Hypothalamus (tissue), 51 donors: ENCODE measurements at places on chromosomes 5 and 9.

- DNase-seq: no peak
These were observed 77.4 kb downstream of the SEC61B start for GRCh38 chr9:99299211-99300102.

DNA sequence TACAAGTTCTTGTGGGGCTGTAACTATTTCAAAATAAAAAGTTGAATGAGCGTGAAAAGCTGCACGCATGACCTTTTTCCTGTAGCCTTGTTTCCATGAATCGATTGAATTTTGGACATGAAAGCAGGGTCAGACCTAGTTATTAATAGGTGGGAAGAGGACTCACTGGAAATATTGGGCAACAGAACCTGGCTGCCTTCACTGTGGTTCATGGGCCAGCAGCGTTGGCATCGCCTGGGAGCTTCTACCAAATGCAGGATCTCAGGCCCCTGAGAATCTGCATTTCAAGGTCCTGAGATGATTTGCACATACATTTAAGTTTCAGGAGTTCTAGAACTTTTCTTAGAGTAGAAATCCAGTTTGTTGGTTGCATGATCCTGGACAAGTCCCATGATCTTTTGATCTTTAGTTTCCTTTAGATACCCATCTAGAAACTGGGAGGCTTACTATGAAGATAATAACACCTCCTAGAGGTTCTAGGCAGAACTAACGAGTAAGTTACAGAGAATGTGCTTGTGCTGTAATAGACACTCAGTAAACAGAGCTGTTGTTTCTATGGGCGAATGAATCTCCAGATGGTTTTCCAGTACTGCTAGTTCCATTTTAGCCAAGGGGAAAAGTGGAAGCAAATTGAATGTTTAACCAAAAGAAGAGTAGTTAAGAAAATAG, 12.4 kb downstream of the ANKRD33B start:
- DNase-seq: no peak

GRCh38 chr5:168822745-168823281, 243.6 kb upstream of the PANK3 start:
- no peak for DNase-seq

DNA sequence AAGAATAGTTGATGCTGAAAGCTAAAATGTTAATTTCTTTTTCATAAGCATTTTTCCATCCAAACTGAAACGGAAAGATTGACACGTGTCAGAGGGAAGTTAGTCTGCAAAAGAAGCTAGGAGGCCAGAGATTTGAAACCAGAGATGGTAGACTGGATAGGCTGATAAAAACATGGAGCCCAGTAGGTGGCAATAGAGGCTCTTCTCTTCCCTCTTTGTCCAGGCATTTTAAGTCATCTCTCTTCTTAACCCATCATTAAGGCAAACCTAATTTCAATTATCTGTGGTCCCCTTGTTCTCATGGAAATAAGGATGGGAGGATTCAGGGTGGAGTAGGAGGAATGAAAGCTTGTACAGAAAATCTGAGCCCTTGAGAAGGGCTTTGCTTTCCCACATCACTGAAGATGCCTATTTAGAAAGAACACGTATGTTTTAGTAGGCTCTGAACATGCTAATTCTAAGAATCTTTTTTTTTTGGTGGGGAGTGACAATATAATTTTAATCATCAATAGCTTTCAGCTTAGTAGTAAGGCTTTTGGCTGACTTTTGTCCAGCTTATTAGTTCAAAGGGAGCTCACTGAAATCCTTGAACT, 66.6 kb downstream of the ZNF474 start:
- peak; percentile 32 for DNase-seq

GRCh38 chr5:96687812-96688453, 25.8 kb downstream of the CAST start:
- no peak for DNase-seq

DNA sequence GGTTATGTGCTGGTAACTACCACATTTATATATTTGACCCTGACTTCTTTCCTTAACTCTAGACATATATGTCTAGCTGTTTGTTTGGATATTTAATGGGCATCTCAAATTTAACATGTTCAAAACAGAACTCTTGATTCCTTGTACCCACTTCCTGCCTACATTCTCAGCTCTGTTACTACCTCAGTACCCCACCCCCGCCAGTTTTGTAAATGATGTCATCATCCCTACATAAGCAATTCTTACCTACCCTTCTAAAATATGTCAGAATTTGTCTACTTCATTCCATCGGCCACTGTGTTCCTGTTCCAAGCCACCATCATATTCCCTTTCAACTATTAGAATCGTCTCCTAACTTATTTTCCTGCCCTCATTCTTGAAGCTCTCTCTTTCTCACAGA, 4.8 kb downstream of the RAD50 start:
- no peak for DNase-seq

DNA sequence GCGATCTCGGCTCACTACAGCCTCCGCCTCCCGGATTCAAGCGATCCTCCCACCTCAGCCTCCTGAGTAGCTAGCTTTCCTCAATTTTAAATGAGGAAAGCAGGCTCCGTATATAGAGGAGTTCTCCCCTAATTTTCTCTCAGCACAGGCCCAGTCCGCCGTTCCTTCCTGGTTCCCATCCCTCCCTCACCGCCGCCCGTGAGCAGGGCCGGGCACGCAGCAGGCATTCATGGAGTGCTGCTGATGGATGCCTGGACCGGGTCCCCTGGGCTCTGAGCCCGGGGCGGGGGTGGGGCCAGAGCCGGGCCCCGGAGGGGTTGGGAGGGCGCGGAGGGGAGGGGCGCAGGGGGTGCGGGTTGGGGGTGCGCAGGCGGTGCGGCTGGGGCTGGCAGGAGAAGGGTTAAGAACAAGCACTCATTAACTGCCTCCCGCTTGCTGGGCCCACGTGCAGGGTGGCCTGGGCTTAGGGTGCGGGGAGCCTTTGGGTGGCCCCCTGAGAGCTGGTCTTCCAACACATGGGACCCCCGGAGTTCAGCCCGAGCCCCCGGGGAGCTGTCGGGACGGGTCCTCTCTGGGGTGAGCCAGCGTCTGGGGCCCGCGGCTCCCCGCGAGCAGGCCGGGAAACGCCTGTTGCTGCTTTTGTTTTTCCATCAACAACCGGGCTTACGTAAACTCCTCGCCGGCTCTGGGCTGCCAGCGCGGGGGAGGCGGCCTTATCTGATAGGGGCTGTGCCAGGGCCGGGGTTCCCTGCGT, 33.7 kb downstream of the LHX2 start:
- DNase-seq: no peak

DNA sequence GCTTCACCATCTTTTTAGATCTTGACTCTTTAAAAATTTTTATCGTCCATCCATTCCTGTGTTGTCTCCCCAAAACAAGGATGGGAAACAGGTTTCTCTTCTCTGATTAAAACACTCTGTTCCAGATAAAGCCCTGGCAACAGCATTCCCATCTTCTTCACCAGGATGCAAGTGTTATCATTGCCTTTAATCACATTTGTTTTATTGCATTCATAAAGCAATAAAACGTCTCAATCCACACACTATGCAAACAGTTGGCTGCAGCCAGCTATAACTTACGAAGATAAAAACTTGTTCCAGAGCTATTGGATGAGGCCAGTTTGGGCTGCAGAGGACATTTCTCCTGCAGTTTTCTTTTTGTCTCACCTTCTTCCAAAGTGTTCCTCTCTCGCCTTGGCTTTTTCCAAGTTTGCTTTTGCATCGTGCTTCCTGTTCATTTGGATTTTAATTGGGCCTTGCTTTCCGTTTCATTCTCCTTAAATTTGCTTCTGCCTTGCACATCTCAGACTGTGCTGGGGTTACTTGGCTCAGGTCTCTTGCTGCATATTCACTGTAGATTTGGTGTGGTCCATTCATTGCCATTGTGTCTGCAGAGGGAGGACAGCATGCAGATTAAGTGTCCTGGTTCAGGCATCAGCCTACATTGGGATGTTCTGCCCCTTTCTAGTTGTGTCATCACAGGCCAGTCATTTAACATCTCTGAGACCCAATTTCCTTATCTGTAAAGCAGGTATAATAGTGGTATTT, 136.5 kb upstream of the LIFR start:
- DNase-seq: no peak

GRCh38 chr5:37810311-37810710, 29.5 kb downstream of the GDNF start:
- DNase-seq: no peak

- no peak for DNase-seq
These were observed 115.9 kb upstream of the FCN2 start for GRCh38 chr9:134764473-134765269.

DNA sequence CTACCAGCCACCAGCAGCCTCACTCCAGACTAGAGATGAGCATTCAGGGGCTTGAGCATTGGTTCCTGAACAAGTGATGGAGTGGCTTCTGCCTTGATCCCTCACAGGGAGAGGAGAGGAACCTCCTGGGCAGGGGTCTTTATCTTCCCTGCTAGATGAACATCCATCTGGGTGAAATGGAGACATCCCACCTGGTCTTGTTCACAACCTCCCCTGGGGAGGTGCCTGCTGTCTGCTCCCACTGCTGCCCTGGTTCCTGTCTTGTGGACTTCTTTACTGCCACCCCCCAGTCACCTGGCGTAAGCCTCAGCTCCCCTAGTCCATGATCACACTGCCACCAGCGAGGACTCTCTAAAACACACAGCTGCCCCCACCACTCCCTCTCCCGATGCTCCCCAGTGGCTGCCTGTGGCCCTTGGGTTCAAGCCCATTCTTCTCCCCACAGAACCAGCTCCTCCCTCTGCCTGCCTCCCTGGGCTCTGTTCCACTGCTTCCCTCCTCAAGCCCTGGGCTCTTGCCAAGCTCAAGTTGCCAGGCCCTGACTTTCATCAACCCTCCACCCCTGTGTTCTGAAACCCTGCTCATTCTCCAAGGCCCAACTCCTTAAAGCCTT, 51.5 kb downstream of the COL15A1 start:
- DNase-seq: peak; percentile 12

- no peak for DNase-seq
These were observed 593.3 kb downstream of the CDK5RAP2 start for GRCh38 chr9:119986713-119987112.

- DNase-seq: no peak
These were observed 875 bp downstream of the TPM2 start for GRCh38 chr9:35688558-35689541.

DNA sequence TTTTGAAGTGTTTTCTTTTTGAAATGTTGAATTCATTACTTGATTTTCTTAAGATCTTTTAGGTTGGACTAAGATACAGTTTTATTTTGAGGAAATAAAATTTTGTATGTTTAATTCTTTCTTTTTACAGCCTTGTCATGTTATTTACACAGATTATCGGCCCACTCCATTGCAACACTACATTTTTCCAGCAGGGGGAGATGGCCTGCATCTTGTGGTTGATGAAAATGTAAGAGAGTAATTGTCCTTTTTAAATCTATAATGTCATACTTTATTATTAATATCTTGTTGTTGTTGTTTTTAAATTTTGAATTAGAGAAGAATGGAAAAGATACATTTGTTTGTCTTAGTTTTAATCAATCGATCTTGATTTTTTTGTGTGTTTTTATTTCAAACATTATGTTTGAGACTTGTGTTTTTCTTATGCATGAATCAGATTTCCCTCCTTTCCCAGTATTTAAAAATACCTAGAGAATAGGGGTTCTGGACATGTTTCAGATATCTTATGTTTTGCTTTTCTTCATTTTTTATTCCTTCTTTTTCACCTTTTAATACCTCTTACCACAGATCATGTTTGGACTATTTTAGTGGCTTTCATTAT, 36.7 kb downstream of the MTREX start:
- DNase-seq: no peak

- no peak for DNase-seq
These were observed 24.1 kb downstream of the QRFP start for GRCh38 chr9:130872508-130872907.

DNA sequence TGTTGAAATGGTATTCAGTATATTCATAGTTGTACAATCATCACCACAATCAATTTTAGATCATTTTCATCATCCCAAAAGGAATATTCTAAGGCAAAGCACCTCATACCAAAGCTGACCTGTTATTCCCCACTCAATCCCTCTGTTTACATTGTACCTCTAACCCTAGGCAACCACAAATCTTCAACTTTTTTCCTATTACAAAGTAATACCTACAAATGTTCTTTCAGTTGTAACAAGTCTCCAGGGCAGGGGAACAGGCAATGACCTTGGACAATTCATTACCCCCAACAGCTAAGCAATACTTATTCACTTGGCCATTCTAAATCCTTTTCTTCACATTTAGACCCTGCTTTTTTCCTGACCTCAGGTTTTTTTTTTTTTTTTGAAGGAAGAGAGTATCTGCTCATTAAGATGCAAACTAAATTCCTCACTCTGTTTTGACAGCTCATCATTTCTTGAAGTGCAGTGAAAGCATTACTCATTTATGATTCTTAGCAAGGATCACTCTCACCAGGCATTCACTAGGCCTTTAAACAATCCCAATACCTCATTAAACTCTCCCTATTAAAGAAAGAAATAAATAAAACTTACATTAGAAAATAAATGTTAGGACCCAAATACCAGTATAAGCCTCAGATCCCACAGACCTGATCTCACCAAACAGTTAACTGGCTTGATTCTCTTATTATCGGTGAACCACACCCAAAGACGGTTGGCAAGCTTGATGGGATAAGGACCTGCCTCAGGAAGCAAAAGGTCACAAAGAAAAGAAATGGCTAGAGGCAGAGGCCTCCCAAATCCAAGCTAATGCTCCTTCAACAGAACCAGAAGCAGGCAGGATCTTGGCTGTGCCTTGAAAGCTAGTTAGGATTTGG, 15.3 kb downstream of the MTMR12 start:
- no peak for DNase-seq

- DNase-seq: no peak
These were observed 65.7 kb downstream of the IQGAP2 start for GRCh38 chr5:76468635-76469425.

- no peak for DNase-seq
These were observed 33.5 kb downstream of the NAIF1 start for GRCh38 chr9:128033609-128034008.

GRCh38 chr5:128913551-128913950, 51.7 kb upstream of the SLC27A6 start:
- DNase-seq: no peak

DNA sequence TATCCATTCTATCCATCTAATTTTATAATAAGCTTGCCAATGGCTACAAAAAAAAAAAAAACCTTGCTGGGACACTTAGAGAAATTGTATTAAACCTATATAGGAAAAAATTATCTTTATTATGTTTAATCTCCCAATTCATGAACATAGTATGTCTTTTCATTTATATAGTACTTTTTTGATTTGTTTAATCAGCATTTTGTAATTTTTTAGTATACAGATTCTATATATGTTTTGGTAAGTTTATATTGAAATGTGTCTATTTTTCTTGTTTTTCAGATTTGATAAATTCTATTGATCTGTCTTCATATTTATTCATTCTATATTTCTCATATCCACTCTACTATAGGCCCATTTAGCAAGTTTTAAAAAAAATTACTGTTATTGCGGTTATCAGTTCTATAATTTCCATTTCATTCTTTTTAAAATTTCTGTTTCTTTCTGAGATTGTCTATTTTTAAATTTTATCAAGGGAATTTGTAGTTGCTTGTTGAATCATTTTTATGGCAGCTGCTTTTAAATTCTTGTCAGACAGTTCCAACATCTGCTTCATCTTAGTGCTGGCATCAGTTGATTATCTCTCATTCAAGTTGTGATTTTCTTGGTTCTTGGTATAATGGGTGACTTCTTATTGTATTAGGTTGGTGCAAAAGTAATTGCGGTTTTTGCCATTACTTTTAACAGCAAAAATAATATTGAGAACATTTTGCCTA, 170.1 kb upstream of the S1PR3 start:
- no peak for DNase-seq
